ENCODE measurements at places on chromosomes 2 and 18.

- DNase-seq: no peak
Observed at GRCh38 chr2:720842-721241, 43.6 kb upstream of the TMEM18 start.

GRCh38 chr18:42296192-42296591, 341.2 kb downstream of the PIK3C3 start:
- no peak for DNase-seq

GRCh38 chr2:209976698-209977385, 25.6 kb upstream of the RPE start:
- DNase-seq: no peak

- no peak for DNase-seq
Observed at GRCh38 chr18:55903911-55904310, 315.9 kb upstream of the TCF4 start.

All from stimulated activated CD8-positive, alpha-beta memory T cell treated with anti-CD3 and anti-CD28 coated beads, Interleukin-2, amount 100 ng/mL, for 1 hour (primary cell).